Stimulated activated CD4-positive, alpha-beta T cell treated with anti-CD3 and anti-CD28 coated beads, Interleukin-15, amount 100 ng/mL, for 1 hour (primary cell): ENCODE measurements at places on chromosomes 7 and 10.

- no peak for DNase-seq
These were observed 79.1 kb downstream of the NAMPT start for GRCh38 chr7:106205621-106206222.

DNA sequence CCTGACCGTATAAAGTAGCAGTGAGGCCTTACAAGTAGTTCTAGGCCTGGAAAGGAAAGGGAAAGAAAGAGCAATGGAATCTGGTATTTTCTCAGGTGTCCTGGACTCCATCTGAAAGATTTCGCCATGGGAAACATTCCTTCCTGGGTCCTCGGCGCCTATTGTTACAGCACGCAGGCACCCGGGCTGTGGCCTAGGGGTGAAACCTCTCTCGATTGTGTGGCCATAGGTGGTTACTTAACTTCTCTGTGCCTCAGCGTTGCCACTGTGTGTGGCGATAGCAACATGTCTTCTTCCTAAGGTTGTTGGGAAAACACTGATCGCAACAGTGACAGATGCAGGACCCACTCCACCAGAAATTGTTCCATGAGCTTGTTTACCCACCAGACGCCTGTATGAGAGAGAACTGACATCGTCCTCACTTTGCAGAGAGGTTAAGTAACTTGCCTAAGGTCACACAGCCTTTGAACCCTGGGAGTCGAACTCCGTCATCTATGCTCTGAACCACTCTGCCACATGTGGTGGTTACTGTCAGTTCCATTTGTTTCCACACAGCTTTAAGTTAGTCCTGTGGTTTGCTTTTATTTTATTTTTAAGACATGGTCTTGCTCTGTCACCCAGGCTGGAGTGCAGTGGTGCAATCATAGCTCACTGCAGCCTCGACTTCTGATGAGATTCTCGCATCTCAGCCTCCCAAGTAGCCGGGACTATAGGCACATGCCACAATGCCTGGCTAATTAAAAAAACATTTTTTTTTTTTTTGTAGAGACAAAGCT is 73.4 kb downstream of the LHPP start:
- no peak for DNase-seq

GRCh38 chr7:110065121-110065520 is 1025.8 kb upstream of the LRRN3 start:
- no peak for DNase-seq

DNA sequence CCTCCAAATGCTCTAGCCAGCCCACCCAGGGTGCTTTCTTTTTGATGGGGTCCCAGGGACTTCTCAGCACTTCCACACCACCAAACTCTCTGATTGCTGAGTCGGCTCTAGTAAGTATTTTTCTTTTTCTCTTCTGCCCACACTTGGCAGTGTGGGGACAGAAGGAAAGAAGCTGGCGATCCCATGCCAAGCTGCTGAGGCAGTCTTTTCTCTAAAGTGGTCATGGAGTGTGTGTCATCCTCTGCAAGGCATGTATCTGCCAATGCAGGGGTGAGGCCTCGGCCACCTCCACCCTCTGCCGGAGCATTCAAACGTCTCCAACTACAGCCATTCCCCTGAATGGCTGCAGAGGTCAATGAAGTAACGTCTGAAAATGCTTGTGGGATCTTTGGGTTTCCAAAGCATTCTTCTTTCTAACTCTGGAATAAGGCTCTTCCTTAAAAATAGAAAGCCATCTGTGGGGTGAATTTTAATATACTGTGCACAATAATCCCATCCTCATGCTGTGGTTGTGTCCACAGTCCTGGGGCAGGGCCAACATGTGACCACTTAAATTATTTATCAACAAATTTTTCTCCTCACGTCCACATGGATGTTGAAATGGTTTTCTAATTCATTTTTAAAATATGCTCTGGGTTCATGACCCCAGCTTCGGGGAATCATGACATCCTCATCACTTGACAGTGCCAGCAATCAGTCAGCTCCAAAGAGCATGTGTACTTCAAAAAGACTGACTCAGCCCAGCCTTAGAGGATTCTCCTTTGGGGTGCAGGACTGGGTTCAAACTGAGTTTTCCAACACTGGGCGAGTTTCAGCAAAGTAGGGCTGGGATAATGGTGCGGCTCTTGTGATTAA is 171.3 kb upstream of the ITGB1 start:
- DNase-seq, result no peak

GRCh38 chr7:12715372-12716133 is 28.1 kb downstream of the ARL4A start:
- DNase-seq, result no peak

DNA sequence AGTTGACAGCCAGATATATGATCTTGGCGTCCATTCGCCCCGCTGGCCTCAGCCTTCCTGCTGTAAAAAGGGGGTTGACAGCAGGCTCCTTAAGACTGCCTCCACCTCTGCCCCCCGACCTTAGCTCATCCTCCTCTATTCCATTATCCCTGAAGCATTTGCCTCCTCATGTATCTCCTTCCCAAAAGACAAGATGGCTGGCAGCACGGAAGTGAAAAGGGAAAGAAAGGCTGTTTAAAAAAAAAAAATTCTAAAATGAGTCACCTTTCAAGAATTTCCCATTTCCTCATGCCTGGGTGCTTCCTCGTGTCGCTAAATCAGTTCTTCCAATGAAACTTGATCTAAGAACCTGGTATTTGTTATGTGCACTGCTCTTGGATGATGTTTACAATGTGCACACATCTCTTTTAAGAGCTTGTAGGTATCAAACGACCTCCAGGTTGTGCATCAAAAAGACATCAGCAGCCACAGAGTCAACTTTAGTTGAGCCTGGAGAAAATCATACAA is 1.7 kb downstream of the SCRN1 start:
- DNase-seq, result no peak

- no peak for DNase-seq
These were observed 80.8 kb downstream of the SEC23IP start for GRCh38 chr10:119973281-119973680.

DNA sequence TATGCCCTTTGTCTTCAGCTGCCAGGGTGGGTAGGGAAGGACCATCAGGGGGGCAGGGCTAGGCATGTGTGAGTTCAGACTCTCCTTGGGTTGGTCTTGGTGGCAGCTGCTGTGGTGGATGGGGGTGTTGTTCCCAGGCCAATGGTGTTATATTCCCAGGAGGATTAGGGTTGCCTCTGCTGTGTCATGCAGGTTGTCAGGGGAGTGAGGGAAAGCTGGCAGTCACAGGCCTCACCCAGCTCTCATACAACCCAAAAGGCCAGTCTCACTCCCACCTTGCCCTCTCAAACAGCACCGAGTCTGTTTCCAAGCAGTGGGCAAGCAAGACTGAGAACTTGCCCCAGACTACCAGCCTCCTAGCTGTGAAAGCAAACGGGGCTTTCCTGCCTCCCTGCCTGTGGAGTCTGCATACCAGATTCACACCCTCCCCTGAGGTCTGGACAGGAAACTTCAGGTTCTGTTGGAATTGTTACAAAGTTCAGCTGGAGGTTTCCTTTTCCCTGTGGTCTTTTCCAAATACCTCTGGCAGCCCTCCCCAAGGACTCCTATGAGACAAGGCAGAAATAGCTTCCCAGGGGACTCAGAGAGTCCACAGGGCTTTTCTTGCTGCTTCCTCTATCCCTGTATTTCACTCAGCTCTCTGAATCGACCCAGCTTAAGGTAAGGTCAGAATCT is 1.4 kb downstream of the HYAL4 start:
- no peak for DNase-seq

DNA sequence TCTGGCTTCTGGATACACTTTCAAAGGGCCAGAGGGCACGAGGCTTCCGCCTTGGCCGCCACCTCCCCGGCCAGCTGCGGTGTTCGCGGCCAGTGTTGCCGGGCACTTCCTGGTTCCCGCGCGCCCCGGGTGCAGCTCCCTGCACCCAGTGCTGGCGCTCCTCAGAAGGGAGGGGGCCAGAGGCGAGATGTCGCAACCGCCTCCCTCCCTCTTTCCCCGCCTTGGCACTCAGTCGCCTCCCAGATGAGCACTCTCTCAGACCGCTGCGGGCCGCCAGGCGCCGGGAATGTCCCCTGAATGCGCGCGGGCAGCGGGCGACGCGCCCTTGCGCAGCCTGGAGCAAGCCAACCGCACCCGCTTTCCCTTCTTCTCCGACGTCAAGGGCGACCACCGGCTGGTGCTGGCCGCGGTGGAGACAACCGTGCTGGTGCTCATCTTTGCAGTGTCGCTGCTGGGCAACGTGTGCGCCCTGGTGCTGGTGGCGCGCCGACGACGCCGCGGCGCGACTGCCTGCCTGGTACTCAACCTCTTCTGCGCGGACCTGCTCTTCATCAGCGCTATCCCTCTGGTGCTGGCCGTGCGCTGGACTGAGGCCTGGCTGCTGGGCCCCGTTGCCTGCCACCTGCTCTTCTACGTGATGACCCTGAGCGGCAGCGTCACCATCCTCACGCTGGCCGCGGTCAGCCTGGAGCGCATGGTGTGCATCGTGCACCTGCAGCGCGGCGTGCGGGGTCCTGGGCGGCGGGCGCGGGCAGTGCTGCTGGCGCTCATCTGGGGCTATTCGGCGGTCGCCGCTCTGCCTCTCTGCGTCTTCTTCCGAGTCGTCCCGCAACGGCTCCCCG is at the start of gene FFAR4:
Gene FFAR4 (plus strand): TSS at position 231 of the 842 bp plus-strand sequence. CDS start 56 bp downstream, at position 287.
- DNase-seq, result no peak

DNA sequence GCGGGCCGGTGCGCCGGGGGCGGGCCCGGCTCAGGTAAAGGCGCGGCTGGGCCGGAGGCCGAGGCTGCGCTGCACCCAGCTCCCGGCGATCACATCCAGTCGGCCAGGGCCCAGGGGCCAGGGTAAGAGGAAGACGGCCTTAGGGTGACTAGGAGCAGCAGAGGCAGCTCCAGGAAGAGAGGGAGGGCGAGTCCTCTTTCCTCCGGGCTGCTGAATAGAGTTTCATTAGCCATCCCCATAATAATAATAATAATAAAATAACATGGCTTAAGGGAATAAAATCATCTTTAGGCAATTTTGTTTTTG is 44.8 kb upstream of the CDK1 start:
- no peak for DNase-seq

DNA sequence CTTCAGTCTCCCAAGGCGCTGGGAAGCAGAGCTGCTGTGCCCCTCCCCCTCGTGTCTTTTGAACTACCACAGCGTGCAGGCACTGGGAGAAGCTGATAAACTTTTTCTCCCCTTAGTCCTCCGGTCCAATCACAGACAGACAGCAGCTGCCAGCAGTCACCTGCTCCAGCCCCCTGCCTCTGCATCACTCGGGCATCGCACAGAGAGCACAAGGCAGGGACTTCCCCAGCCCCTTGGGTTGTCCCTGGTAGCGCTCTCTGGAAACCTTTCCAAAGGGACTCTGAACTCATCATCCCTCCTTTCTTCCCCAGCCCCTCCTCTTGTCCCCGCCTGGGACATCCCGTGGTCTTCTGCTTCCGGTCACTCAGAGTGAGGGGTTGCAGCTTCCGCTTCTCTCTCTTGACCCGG is 1.4 kb upstream of the NEUROG3 start:
- no peak for DNase-seq

DNA sequence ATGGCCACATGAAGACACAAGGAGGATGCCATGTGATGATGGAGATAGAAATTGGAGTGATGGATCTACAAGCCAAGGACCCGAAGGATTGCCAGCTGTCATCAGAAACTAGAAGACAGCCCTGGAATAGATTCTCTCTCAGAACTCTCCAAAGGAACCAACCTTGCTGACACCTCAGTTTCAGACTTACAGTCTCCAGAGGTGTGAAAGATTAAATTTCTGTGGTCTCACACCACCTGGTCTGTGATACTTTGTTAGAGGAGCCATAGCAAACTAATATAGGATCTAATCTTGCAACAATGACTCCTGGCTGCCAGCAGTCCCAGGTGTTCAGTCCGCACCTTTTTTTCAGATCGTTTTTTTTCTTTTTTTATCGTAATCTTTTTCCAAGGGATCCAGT is 647.3 kb upstream of the GHITM start:
- DNase-seq, result no peak

- no peak for DNase-seq
These were observed 23.2 kb downstream of the ABCB4 start for GRCh38 chr7:87452279-87452678.

- no peak for DNase-seq
These were observed 21.0 kb downstream of the CDK6 start for GRCh38 chr7:92815412-92815811.

DNA sequence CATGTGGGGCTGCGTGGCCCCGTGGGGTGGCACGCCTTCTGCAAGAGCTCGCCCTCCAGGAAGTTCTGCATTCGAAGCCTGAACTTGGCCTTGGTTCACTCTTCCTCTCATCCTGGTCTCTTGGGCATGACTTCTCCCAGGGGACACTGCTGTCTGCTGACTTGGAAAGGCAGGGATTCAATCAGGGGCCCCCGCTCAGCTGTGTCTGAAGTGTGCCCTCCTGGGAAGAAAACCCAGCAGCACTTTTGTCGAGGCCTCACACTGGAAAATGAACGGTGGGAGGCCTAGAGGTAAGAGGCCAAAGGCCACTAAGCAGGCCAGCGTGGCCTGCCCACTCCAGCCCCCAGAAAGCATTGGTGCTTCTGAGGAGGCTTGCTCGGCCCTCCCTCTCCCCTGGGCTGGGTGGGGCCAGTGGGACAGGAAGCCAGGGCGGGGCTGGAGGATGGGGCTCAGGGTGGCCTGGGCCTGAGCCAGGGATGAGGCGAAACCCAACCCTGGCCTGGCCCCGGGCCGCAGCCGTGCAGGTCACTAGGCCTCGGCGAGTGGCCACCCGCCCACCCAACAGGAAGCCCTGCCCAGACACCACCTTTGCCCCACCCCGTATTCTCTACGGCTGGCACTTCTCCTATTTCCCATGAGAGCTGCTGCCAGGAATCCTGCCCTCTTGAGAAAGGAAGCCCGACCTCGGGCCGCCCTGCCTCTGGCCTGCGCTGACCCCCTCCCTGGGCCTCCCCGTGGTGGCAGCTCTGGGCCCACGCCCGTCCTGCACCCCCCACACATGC is 81.1 kb downstream of the ZMIZ1 start:
- DNase-seq, result no peak

DNA sequence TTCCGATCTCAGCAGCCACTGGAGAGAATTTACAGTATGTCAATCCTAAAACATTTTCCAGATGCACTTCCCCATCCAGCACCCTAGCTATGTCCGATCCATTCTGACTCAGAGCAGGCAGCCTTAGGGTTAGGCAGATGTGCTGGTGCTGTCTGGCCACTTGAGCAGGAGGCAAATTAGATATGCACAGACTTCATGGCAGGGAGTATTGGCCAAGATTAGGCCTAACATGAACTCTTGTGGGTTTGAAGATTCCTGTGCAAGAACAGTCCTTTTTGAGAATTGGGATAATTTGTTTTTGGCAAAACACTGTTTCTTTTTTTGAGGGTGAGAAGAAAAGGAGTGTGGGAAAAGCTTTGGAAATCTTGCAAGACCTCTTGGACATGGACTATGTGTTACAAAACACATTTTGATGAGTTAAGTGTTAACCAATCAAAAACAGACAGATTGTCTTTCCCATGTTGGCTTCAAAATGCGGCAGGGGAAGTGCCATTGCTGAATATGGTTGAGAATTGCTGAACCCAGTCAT is 218.6 kb upstream of the INHBA start:
- DNase-seq, result no peak

- DNase-seq, result no peak
These were observed 251.7 kb upstream of the MYO3A start for GRCh38 chr10:25682203-25682851.

GRCh38 chr10:62710182-62710581 is 94.3 kb upstream of the ADO start:
- DNase-seq, result no peak

- no peak for DNase-seq
These were observed 45.6 kb downstream of the VIPR2 start for GRCh38 chr7:159098811-159099655.
